ENCODE measurements at places on chromosomes 4 and X.

DNA sequence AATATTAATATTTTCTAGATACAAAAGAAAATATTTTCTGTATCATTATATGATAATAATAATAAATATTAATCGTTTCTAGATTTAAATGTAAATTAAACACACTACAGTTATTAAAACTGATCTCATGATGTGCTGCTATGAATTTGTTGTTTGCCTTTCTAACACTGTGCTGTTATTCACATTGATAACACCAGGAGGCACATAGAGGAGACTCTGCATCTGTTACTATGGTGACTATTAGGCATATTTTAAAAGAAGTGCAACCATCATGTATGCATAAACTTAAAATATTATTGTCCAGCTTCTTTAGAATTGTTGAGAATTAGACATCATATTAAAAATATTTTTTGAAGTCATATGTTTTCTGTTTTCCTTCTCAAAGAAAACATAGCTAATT is 11.8 kb upstream of the PDGFC start:
- no peak for DNase-seq

DNA sequence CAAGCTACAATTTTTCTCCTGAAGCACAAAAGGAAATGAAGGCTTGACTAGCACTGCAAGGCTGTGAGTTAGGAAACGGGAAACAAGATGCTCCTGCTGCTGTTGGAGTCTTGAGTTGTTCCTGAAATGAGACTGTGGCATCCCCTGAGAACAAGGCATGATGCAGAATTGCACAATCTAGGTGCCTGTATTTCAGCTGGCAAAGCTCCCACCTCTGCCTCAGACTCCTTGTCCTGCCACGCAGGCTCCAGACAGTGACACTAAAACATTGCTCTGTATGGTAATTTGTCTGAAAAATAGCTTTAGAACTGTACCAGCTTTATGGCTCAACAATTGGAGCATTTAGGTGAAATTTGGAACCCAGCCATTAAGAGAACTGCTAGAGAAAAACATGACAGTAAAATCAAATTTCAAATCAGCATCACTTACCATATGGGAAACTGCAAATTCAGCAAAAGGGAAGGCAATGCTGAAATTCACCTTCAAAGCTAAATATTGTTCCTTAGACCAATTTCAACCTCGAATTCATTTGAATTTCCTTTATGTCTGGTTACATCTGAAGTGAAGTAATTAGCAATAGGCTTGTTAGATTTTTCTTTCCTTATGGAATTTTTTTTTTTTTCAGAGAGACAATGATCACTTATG is 103.4 kb downstream of the MFAP3L start:
- DNase-seq, result no peak

DNA sequence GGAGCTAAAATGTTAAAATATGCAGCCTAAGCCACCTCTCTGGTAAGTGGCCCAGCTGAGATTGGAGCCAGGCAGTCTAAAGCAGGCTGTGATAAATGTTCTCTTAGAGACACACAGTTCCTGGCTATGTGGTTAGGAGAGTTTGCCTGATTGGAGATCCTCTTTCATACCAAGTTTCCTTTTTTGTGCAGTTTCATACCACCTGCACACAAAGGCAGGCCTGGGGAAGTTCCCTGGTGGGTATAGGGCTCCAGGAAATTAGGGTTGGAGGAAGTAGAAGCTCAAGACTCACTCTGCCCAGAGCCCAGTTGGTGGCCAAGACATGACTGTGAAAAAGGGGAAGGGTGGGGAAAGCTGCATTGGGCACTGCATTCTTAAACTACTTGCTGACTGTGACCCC is 16.9 kb downstream of the CYBB start:
- DNase-seq, result peak; percentile 73

DNA sequence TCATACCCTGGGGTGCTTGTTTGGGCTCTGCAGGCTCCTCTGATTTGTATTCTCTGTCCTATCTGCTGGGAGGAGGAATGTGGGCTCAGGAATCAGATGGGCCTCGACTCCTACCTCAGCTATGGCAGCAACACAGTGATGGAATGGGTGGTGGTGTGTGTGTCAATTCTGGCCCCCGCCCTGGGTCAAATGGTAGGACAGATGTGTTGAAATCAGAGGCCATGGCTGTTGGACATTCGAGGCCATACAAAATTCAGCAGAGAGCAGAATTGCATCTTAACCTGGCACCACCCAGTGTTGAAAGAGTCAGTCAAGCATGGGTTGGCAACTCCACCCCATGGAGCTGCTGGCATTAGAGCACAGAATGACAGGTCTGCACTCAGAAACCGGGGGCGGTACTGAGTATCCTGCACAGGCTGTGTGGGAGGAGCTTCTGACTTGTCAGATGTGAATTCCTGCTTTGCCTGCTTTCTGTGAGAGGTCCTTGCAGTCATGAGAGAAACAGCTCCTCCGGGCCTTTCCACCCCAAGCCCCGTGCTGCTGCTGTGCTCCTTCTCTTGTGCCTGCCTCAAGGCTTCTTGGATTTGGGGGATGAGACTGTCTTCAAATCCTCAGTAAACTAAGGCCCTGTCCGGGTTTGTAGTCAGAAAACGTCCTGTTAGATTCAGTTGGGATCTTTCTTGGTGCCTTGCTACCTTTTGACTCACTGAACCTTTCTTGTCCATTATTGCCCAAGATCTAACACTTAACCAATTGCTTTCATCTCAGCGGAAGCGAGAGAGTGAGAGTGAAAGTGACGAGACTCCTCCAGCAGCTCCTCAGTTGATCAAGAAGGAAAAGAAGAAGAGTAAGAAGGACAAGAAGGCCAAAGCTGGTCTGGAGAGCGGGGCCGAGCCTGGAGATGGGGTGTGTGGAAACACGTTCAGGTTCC is 13.0 kb downstream of the DKC1 start:
- no peak for DNase-seq

DNA sequence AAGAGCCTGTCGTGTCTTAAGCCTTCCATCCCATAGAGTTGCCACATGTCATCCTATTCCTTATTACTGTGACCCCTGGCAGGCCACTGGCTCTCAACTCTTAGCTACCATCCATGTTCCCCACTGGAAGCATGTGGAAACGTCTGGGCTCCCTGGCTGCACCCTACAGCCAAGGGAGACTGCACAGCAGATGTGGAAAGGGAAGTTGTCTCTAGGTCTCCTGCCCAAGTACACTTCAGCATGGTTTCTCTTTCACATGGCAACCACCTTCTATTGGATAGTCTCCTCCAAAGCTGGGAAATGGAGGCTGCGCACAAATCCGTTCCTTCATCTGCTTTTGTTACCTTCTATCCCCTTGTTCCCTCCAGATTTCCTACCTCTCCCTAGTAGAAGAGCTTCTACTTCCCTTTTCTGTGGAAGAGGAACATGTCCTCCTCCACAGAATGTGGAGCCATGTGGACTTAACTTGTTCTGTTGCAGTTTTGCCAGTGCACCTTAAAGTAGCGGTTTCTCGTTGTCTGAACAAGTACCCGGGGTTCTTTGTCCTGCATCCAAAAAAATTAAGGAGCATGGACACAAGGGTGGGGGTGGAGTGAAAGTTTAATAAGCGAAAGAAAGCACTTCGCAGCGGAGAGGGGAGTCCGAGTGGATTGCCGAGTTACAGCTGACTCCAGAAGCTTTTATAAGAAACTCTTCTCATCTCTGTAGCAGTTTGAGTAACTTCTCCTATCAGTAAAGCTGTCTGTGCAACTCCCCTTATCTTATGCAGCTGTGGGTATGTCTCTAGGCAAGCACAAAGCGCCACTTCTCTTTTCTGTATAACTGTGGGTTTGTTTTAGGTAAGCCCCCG is 52.5 kb downstream of the HMGB2 start:
- peak; percentile 96 for DNase-seq

- DNase-seq, result no peak
Observed at GRCh38 chrX:68598841-68599240, 48.6 kb upstream of the STARD8 start.

DNA sequence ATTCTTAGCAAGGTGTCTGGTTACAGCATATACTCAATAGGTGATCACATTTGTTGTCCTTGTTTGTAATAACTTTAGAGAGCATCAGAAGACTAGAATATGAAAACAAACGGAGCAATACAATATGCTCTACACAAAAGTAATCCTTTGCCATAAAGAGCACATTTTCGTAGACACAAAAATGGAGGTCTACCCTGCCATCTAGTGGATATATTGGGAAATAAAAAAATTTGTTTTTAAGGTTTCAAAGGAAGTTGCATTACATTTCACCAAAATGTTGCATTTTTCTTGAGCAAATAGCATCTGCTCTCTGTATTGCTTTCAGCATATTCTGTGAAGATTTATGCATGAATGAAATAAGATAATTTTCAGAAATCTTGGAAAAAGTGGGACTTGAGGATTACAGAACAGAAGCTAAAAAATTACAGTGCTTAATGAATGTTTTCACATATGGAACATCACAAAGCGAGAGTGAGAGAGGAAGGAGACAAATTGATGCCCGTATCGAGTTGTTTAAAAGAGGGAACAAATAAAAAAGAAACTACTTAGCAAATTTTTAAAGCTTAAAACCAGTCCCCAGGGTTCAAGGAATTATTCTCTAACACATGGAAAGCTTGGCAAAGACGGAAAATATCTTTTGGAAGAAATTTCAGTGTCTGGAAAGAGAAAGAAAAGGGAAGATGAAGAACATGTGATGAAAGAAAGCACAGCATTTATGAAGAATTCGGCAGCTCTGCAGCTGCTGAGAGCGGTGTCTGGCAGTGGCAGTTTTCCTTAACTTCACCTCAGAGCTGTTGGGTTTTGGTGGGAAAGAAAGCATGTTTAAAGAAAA is 390.1 kb downstream of the ANKRD50 start:
- DNase-seq, result no peak

- DNase-seq, result no peak
Observed at GRCh38 chr4:41976775-41977516, 4.6 kb upstream of the DCAF4L1 start.

GRCh38 chrX:2371026-2371711 is 129.6 kb downstream of the DHRSX start:
- no peak for DNase-seq

GRCh38 chr4:94455081-94455480 is 3.3 kb downstream of the PDLIM5 start:
- DNase-seq, result no peak

GRCh38 chrX:20437683-20438082 is 171.0 kb upstream of the RPS6KA3 start:
- DNase-seq, result peak; percentile 20

DNA sequence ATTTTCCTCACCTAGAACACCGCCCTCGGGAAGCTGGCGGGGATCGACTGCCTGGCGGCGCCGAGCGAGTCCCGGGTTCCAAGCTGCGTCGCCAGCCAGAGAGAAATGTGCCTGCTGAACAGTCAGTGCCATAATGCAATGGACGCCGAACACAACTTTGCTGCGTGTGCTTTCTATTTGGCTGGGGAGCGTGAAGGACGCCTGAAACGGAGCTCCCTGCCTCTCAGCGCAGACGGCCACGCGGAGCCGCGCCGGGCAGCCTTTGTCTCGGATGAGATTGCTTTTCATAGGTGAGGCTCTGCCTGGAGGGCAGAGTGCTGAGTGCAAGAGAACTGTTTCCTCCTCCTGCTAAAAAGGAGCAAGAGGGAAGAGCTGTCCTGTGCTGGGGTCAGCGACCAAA is 107.7 kb upstream of the BCOR start:
- no peak for DNase-seq

- DNase-seq, result no peak
Observed at GRCh38 chr4:185761352-185762235, 50.4 kb downstream of the SORBS2 start.

GRCh38 chr4:42480717-42481116 is 83.4 kb downstream of the SHISA3 start:
- no peak for DNase-seq

- no peak for DNase-seq
Observed at GRCh38 chr4:119027811-119028210, 107.8 kb upstream of the MYOZ2 start.

GRCh38 chrX:47200385-47201150 is 6.9 kb downstream of the UBA1 start:
- no peak for DNase-seq

DNA sequence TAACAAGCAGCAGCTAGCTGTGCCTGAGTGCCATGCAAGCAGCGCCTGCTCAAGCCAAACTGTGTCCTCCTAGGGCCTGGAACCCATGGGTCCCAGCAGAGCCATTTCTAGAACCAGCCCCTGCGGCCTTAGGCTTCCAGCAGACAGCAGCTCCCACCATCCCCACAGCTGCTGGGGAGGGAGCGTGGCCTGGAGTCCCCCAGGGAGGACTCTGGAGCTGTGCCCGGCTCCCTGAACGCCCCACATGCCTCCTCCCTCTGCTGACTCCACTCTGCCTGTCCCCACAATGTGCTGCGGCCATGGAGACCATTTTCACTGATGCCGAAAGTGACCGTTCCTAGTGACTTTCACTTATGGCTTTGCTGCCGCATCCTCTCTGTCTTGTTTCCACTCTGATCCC is 45.9 kb downstream of the GAK start:
- no peak for DNase-seq

DNA sequence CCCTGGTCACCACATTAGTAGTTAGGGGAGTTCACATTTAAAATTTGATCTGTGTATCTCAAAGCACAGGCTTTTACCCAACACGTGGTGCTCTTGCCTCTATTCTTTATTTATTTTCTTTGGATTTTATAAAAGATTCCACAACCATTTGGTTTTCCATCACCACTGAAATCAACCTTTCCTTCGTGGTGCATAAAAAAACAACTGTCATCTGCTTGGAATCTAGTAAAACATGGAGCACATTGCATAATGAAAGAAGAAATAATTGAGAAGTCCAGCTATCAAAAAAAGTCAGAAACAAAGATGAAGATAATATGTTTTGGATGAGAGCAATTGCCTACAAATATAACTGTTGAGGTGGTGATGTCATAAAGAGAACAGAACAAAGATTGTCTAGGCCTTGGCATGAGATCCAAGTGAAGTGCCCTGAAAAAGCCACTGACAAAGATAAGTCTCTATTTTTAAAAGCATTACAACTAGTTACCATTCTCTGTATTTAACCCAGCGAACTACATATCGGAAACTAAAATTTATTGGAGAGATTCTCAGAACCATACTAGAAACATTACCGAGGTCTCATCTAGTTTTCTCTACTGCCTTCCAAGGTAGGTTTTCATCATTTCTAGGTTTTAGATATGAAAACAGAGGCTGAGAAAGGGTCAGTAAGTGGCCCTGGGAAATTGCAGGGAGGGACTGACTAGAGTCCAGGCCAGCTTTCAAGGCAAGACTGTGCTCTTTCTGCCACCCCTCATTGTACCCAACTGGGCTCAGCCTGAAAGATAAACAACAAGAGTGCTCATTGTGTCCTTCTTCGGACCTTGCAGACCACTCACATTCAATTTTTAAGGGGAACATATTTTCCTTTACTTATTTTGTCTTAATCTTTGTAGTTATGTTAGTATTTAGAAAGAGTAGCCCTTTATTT is 127.3 kb downstream of the MAD2L1 start:
- no peak for DNase-seq

DNA sequence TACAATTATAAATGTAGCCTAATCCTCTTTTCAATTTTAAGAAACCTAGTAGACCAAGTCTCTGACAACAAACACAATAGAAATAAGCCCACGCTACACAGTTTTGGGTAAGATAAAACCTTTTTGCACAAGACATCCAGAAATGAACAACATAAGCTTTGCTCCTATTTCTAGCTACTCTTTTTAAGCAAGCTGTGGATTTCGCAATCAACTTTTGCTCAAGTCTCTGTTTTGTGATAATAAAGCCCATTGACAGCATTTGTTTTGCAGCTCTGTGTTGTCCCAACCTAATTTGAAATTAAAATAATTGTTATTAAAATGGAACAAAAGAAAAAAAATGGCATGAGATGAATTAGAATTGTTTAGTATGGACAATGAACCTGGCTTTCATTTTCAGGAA is 287.9 kb upstream of the PUDP start:
- DNase-seq, result no peak

Measured in GF-D8 (cell line).